ENCODE measurements at places on chromosomes 5 and 9. TPM values are rescaled to one million over a fixed set of nuclear protein-coding genes. Genes with fewer than 3 reads are reported as not detected.
A peak's percentile ranks its signal among the peaks of the same experiment; 100 is the strongest.

GRCh38 chr5:173472164-173472563, 143.9 kb upstream of the STC2 start:
- no peak overlapping the region for H3K4me3 ChIP-seq
- peak overlapping the region; percentile 55 for H3K27ac ChIP-seq
- DNase-seq: peak; percentile 26
- H3K4me1 ChIP-seq: peaks cover 17% of the 10 kb centered on the region

Gene SLC25A48
- total RNA-seq: 0.48 TPM

GRCh38 chr5:7405277-7405676, 9.3 kb downstream of the ADCY2 start:
- H3K27me3 ChIP-seq: no peaks in the 10 kb centered on the region
- no peaks in the 10 kb centered on the region for H3K4me1 ChIP-seq
- H3K36me3 ChIP-seq: no peaks in the 10 kb centered on the region
- DNase-seq: no peak
- no peak overlapping the region for H3K27ac ChIP-seq
- no peak overlapping the region for H3K4me3 ChIP-seq

DNA sequence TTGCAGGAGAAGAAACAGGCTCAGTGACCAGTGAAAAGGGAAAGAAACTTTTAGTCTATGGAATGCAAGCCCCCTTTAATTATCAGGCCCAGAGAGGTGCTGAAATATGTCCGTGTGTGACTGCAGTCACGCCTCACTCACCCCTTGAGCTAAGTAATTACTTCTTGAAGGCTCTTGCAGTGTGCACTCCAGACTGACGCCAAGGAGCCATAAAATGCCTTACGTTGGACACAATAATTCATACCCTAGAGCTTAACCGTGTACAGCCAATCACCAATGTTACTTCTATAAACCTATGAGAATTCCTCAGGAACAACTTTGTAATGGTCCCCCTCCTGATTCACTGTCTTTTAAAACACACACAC, 242.2 kb downstream of the SYK start:
- no peaks in the 10 kb centered on the region for H3K36me3 ChIP-seq
- DNase-seq: no peak
- no peaks in the 10 kb centered on the region for H3K27me3 ChIP-seq

- H3K4me3 ChIP-seq: no peak overlapping the region
- H3K27me3 ChIP-seq: no peaks in the 10 kb centered on the region
- DNase-seq: no peak
- no peak overlapping the region for H3K27ac ChIP-seq
- H3K4me1 ChIP-seq: no peaks in the 10 kb centered on the region
- H3K36me3 ChIP-seq: no peaks in the 10 kb centered on the region
Measured at GRCh38 chr5:3251784-3252183, 343.8 kb upstream of the IRX1 start.

- no peak overlapping the region for H3K4me3 ChIP-seq
- no peaks in the 10 kb centered on the region for H3K27me3 ChIP-seq
- no peak for DNase-seq
- peaks cover 12% of the 10 kb centered on the region for H3K4me1 ChIP-seq
- no peaks in the 10 kb centered on the region for H3K36me3 ChIP-seq
Measured at GRCh38 chr9:82490019-82490499, 501.5 kb downstream of the SPATA31D1 start.

Gene CBY3
- not detected for total RNA-seq

Gene SAXO1
- total RNA-seq: 0.41 TPM

GRCh38 chr9:133731876-133732638, 6.1 kb downstream of the SARDH start:
- H3K4me1 ChIP-seq: no peaks in the 10 kb centered on the region
- H3K27ac ChIP-seq: no peak overlapping the region
- H3K36me3 ChIP-seq: no peaks in the 10 kb centered on the region
- DNase-seq: no peak
- no peak overlapping the region for H3K4me3 ChIP-seq
- H3K27me3 ChIP-seq: no peaks in the 10 kb centered on the region

DNA sequence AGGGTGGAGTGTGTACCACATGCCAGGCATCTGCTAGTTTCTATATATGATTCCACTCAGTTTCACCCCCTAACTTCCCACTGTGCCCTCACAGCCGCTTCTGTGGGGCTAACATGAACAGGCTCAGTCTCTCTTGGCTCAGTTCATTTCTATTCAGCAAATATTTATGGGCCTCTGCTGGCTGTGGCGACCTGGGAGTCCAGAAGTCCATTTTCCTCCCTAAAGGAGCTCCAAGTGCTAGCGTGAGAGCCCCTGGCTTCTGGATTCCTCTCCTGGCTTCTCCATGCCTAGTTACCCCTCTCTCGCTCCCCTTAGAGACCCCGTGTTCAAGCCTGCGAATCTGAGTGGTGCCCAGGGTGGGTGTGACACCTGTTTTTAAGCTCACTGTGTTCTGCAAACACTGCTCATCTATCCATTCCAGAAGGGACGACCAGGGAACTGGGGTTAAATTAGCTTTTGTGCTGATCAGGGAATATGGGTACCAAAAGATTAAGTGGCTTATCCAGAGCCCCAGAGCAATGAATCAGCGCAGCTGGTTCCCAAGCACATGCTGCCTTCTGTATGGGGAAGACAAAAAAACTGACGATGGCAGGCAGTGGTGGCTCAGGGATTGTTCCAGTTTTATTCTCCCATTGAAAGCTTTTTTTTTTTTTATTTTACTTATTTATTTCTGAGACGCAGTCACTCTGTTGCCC, 57.6 kb downstream of the HMCN2 start:
- H3K4me1 ChIP-seq: peaks cover 16% of the 10 kb centered on the region
- no peak for DNase-seq
- H3K4me3 ChIP-seq: no peak overlapping the region
- peak overlapping the region; percentile 82 for H3K27ac ChIP-seq
- peaks cover 38% of the 10 kb centered on the region for H3K27me3 ChIP-seq

- no peak overlapping the region for H3K27ac ChIP-seq
- no peaks in the 10 kb centered on the region for H3K27me3 ChIP-seq
- H3K36me3 ChIP-seq: no peaks in the 10 kb centered on the region
- H3K4me1 ChIP-seq: no peaks in the 10 kb centered on the region
- H3K4me3 ChIP-seq: no peak overlapping the region
Measured at GRCh38 chr5:137055271-137055872, 443.8 kb downstream of the SPOCK1 start.

Gene GLDC
- 2.4 TPM for total RNA-seq

DNA sequence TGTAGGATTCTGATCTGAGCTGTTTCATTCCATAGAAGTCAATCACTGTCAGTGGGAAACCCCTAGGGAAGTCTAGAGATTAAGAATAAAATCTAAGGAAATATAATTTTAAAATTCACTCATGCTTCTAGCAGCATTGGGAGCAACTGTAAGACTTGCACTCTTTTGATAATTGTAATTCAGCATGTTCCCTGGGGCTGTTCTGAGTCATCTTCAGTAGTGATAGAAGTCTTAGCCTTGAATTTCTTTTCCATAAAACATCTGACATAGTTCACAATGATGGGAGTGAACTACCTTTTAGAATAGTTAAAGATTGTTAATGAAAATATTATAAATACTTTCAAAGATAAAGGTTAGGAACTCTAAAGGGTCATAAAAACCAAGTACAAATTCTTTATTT, 935.8 kb downstream of the DTWD2 start:
- DNase-seq: no peak
- H3K27ac ChIP-seq: no peak overlapping the region
- H3K36me3 ChIP-seq: no peaks in the 10 kb centered on the region
- no peak overlapping the region for H3K4me3 ChIP-seq
- no peaks in the 10 kb centered on the region for H3K4me1 ChIP-seq
- H3K27me3 ChIP-seq: no peaks in the 10 kb centered on the region

GRCh38 chr5:154753792-154754191, 1.4 kb upstream of the LARP1 start:
- H3K4me1 ChIP-seq: peaks cover 27% of the 10 kb centered on the region
- peak overlapping the region; percentile 36 for H3K4me3 ChIP-seq
- no peaks in the 10 kb centered on the region for H3K36me3 ChIP-seq
- peak overlapping the region; percentile 94 for H3K27ac ChIP-seq

DNA sequence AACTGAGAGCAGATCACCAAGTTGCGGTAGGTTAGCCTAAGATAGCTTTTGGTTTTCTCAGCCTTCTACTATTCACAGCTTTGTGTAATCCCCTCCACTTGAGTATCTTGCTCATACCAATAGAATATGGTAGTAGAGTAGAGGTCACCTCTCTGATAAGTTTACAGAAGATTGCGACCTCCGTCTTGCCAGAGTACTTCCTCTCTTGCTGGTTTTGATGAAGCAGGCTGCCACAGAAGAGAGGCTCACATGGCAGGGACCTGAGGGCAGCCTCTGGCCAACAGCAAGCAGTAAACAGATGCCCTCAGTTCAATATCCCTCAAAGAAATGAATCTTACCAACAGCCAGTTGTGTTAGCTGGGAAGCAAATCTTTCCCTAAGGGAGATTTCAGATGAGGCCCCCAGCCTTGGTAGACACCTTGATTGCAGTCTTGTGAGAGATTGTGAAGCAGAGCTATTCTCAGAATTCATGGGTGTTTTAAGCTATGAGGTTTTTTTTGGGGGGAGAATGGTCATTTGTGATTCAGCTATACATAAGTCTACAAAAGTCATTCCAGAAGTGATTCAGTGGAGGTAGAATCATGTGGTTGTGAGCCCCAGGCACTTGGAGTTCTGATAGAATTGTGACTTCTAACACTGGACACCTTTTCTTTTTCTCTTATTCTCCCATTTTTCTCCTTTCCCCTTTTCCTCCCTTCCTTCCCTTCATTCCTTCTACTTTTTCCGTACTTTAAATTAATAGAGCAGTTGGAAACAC, 22.7 kb upstream of the CDKN2B start:
- peaks cover 5% of the 10 kb centered on the region for H3K4me1 ChIP-seq
- H3K27ac ChIP-seq: no peak overlapping the region
- H3K27me3 ChIP-seq: no peaks in the 10 kb centered on the region
- DNase-seq: no peak

DNA sequence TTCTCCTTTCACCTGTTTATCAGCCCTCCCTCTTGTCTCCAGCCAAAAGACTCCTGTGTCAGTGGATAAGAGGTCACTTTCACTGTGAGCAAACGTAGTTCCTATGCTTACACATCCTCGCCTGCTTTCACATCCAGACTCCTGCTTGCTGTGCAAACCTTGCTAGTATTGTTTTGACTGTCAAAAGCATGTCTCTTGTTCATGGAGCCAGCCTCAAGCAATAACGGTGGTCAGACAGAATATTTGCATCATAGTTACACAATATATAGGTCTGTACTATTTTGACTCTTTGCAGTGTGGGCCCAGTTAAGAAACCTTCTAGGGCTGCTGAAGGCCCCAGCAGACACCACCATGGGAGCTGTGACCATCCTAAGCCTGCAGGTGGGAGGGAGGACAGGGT, 420.0 kb downstream of the SEMA5A start:
- H3K27me3 ChIP-seq: no peaks in the 10 kb centered on the region
- no peak overlapping the region for H3K4me3 ChIP-seq
- no peak overlapping the region for H3K27ac ChIP-seq

DNA sequence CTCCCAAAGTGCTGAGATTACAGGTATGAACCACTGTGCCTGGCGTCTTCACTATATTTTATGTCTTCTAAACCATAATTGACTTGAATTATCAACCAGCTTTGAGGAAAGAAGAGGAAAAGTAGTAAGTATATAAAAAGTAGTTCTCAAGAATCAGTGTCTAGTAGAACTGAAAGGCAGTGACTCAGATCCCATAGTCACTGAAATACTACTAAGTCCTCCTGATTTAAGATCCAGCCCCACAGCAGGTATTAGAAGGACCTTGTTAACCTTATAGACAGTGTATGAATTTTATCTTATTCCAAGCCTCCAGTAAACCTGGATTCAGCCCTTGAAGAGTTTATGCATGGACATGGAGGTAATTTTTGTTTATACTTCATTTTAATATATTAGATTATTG, 31.5 kb downstream of the LNPEP start:
- H3K4me3 ChIP-seq: no peak overlapping the region
- no peak for DNase-seq
- no peaks in the 10 kb centered on the region for H3K27me3 ChIP-seq
- H3K27ac ChIP-seq: no peak overlapping the region
- H3K4me1 ChIP-seq: peaks cover 67% of the 10 kb centered on the region

DNA sequence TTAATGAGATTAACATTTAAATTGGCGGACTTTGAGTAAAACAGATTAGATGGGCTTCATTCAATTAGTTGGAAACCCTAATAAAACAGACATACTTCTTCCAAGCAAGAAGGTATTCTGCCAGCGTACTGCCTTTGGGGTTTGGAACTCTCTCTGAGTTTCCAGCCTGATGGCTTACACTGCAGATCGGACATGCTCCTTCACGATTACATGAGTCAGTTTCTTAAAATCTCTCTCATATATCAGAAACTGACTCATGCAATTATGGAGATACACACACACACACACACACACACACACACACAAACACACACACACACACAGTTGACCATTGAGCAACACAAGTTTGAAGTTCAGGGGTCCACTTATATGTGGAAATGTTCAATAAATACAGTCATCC, 789.4 kb downstream of the CDH12 start:
- H3K27me3 ChIP-seq: no peaks in the 10 kb centered on the region
- H3K36me3 ChIP-seq: no peaks in the 10 kb centered on the region
- no peak overlapping the region for H3K4me3 ChIP-seq

Gene CCNO
- 0.80 TPM for total RNA-seq

Gene BHMT2
- 3.2 TPM for total RNA-seq

DNA sequence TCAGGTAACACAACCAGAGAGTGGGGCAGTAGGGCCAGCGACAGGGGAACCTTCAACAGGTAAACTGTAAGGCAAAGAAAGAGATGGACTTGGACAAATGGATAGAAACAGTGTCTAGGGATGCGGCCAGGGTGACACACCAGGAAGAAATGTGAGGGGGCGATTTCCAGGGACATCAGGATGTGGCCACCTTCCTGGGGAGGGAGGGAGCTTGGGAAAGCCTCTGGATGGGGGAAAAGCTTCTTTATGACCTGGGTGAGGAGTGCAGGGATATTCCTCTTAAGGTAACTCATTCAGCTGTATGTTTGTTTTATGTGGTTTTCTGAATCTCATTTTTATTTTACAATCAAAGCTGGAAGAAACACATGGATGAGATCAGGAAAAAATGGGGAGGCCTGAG, 11.9 kb upstream of the NXNL2 start:
- no peaks in the 10 kb centered on the region for H3K4me1 ChIP-seq
- DNase-seq: no peak
- H3K4me3 ChIP-seq: no peak overlapping the region
- no peaks in the 10 kb centered on the region for H3K36me3 ChIP-seq

Gene DPYSL3
- 27.6 TPM for total RNA-seq

Gene SLC6A7
- total RNA-seq: 19.8 TPM

Gene WDR5
- total RNA-seq: 19.0 TPM

DNA sequence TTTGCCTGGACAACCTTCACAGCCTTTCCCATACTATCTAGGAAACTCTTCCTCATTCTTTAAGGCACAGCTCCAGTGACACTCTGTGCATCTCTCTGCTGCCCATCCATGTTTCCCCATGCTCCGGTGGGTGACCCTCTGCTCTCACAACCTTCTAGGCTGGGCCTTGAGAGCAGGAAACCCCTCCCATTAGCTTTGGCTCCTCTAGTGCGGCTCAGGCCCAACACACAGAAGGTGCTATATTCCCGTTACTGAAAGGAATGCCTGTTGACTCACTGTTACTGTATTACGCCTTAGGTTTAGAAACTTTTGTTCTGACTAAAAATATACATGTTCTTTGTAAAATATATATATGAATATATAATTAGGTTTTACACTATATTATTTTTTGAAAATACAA, 8.1 kb upstream of the CCL28 start:
- H3K4me1 ChIP-seq: peaks cover 12% of the 10 kb centered on the region
- H3K27ac ChIP-seq: no peak overlapping the region
- no peak for DNase-seq
- H3K27me3 ChIP-seq: no peaks in the 10 kb centered on the region
- no peaks in the 10 kb centered on the region for H3K36me3 ChIP-seq
- H3K4me3 ChIP-seq: no peak overlapping the region

- H3K27ac ChIP-seq: no peak overlapping the region
- no peak for DNase-seq
- no peaks in the 10 kb centered on the region for H3K36me3 ChIP-seq
- no peaks in the 10 kb centered on the region for H3K27me3 ChIP-seq
- H3K4me1 ChIP-seq: peaks cover 34% of the 10 kb centered on the region
Measured at GRCh38 chr9:126341902-126342301, 15.3 kb downstream of the MVB12B start.

All from transverse colon (tissue), 4 donors.